ENCODE measurements at places on chromosomes 11 and 22.

- DNase-seq = no peak
Observed at GRCh38 chr11:2388431-2389376, 11.6 kb downstream of the CD81 start.

GRCh38 chr11:19882356-19882755, 169.7 kb downstream of the NAV2 start:
- no peak for DNase-seq

DNA sequence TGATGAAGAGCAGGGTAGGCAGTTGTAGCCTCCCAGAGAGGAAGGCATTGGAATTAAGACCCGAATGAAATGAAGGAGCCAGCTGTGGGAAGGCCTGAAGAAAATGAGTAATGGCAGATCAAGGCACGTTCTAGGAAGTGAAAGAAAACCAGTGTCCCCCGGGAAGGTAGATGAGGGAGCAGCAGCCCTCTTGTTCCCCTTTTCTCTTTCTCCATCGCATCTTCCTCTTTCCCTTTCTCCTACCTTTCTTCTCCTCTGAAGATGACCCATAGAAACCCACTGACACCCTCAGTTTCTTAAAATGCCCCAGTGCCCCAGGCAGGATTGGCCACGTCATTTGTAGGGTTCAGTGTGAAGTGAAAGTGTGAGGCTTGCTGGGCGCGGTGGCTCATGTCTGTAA, 172.6 kb upstream of the SEZ6L start:
- DNase-seq = no peak

- no peak for DNase-seq
Observed at GRCh38 chr11:8691601-8692000, 9.0 kb downstream of the RPL27A start.

GRCh38 chr11:57231539-57232253, 5.4 kb downstream of the APLNR start:
- no peak for DNase-seq

GRCh38 chr11:124079631-124080326, 35.5 kb upstream of the VWA5A start:
- no peak for DNase-seq

- no peak for DNase-seq
Observed at GRCh38 chr11:127242676-127243075, 242.1 kb upstream of the KIRREL3 start.

DNA sequence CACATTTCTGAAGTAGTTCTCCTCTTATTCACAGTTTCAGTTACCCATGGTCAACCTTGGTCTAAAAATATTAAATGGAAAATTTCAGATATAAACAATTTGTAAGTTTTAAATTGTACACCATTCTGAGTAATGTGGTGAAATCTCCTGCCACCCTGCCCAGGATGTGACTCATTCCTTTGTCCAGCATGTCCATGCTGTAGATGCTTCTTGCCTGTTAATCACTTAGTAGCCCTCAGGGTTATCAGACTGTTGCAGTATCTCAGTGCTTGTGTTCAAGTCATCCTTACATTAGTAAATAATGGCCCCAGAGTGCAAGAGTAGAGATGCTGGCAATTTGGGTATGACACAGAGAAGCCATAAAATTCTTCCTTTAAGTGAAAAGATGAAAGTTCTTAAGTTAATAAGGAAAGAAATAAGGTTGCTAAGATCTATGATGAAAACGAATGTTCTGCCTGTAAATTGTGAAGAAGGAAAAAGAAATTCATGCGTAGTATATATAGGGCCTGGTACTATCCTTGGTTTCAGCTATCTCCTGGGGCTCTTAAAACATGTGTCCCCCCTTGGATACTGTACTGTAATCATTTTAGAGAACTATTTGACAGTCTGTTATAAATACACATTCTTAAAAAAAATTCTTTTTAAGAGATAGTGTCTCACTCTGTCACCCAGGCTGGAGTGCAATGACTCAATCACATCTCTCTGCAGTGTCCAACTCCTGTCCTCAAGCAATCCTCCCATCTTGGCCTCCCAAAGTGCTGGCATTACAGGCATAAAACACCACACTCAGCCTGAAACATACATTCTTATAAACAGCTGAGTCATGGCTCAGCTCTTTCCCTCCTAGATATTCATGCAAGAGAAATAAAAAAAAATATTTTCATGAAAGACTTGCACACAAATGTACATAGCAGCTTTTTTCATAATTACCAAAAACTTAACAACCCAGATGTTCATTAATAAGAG, 31.3 kb downstream of the MTNR1B start:
- no peak for DNase-seq

GRCh38 chr11:134663506-134664313, 251.7 kb upstream of the B3GAT1 start:
- no peak for DNase-seq

GRCh38 chr11:62333768-62334167, 3.5 kb upstream of the ASRGL1 start:
- no peak for DNase-seq

- DNase-seq = peak; percentile 61
Observed at GRCh38 chr22:47837703-47838102, 1075.3 kb downstream of the TBC1D22A start.
